Caco-2 (cell line): ENCODE measurements at places on chromosomes 6 and 20.

- DNase-seq, result no peak
- H3K36me3 ChIP-seq, result no peaks in the 10 kb centered on the region
- no peak overlapping the region for H3K4me3 ChIP-seq
These were observed 220.9 kb upstream of the CEP162 start for GRCh38 chr6:84448331-84448730.

GRCh38 chr6:55668591-55668990 lies 89.6 kb upstream of the HMGCLL1 start:
- no peaks in the 10 kb centered on the region for H3K27me3 ChIP-seq
- DNase-seq, result no peak
- H3K36me3 ChIP-seq, result no peaks in the 10 kb centered on the region
- no peaks in the 10 kb centered on the region; the same call in 1 of the 2 replicates for H3K4me1 ChIP-seq

DNA sequence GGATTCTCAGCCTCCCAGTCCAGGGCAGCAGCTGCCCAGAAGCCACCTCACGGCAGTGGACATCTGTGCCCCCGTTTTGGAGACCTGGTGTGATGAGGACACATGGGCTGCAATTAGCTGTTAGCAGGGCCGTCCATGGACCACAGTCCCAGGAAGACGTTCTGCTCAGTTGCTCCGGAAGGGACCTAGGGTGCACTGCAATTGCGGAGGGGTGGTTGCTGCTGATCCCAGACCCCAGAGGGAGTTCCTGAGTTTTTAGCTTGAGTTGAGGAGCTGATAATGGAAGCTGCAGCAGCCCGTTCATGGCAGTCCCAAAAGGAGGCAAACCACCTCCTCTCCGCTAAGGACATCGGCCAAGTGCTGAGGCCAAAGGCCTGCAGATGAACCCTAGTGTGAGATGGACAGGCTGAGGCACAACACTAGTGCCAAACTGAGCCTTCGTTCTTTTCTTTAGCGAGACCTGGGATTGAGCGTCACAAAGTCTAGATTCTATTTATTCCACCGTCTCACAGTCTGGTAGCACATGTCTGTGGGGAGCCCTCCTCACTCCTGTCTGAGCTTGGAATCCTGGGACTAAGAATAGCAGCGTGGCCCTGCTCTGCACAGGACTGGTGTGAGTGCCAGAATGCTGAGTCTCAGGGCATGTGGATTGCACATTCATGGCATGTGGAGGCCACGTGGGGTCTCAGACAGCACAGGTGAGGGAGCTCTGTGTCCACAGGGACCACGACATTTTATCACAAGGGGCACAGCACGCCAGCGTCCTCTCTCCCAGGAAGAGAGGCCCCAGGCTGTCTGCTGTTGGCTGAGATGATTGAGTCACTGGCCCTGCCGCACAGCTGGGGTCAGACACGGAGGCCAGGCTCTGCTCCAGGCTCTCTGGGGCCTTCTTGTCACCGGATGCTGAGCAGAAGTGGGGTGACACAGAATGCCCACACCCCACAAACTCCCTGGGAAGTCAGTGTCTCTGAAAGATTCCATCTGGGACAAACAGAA lies 113.4 kb downstream of the PSMB1 start:
- H3K4me1 ChIP-seq, result peaks cover 11% of the 10 kb centered on the region
- H3K27ac ChIP-seq, result peak overlapping the region; percentile 61
- no peak for DNase-seq
- no peaks in the 10 kb centered on the region for H3K27me3 ChIP-seq
- H3K36me3 ChIP-seq, result no peaks in the 10 kb centered on the region

DNA sequence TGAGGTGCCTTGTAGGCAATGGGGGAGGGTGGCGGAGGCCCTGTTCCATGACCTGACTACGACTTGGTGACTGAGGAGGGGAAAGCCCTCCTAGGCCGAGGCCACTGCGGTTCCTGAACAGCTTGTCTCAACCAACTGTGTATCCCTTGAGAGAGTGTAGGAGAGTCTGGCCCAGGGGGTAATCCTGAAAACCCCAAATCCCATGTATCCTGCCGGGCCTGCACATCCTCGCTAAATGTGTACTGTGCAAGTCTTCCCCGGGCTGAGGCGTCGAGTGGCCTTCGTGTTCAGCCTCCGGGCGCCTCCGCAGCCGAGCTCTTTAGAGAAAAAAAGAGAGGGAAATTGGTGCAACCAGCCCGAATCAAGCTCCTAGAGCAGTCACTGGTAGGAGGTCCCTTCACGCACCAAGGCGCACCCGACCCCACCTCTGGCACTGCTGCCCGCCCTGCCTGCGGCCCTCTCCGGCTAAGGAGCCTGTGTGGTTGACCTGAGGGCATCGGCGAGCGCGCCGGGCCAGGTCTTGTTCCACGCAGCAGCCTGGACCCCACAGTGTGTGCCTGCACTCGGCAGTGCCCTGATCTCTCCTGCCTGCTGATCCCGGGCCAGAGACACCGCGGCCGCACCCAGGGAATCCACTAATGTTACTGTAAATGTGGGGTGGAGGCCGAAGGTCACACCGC lies 7.3 kb downstream of the SIM1 start:
- H3K4me1 ChIP-seq, result no peaks in the 10 kb centered on the region
- no peak overlapping the region for H3K4me3 ChIP-seq
- no peaks in the 10 kb centered on the region for H3K27me3 ChIP-seq
- DNase-seq, result no peak

GRCh38 chr6:170050591-170051041 lies 240.3 kb downstream of the DLL1 start:
- no peak overlapping the region for H3K4me3 ChIP-seq
- DNase-seq, result no peak
- H3K4me1 ChIP-seq, result no peaks in the 10 kb centered on the region
- H3K27me3 ChIP-seq, result no peaks in the 10 kb centered on the region

DNA sequence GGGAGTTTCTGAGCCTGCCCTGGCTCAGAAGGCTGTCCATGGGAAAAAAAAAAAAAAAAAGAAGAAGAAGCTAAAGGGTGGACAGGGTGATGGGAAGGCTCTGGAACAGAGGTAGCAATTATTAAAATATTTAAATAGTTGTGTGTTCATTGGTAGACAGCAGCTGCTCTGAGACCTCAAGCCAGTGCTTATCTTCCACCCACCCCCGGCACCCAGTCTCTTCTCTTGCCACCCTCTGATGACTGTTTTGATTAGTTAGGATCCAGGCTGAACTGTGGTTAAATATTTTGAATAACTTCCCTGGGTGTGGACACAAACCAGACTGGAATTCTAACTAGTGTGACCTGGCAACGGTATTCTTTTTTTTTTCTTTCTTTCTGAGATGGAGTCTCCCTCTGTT lies 16.9 kb upstream of the SRSF3 start:
- H3K36me3 ChIP-seq, result no peaks in the 10 kb centered on the region
- DNase-seq, result peak; percentile 74
- H3K27ac ChIP-seq, result peak overlapping the region; percentile 89
- peaks cover 33% of the 10 kb centered on the region for H3K4me1 ChIP-seq
- no peak overlapping the region for H3K4me3 ChIP-seq

GRCh38 chr6:90544081-90544480 lies 42.8 kb downstream of the MAP3K7 start:
- no peaks in the 10 kb centered on the region for H3K27me3 ChIP-seq
- no peak overlapping the region for H3K4me3 ChIP-seq
- no peak overlapping the region for H3K27ac ChIP-seq
- H3K36me3 ChIP-seq, result no peaks in the 10 kb centered on the region; the same call in 1 of the 2 replicates

DNA sequence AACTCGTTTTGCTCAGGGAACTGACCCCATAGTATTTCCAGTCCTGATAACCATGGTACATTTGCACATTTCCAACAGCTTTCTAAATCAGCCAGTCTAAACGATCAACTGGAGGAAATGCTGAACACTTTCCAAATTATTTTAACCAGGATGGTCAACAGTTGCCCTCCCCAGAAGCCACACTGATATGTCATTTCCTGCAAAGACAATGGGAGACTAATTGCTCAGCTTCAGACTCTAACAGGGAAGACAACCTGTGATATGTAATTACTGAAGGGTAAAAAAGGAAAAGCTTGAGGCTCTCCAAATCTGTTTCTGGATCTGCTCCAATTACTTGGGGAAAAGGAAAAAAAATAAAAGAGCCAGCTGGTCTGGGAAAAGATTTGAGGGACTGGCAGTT lies 88.8 kb downstream of the FYN start:
- DNase-seq, result no peak
- H3K36me3 ChIP-seq, result no peaks in the 10 kb centered on the region
- H3K27ac ChIP-seq, result no peak overlapping the region

DNA sequence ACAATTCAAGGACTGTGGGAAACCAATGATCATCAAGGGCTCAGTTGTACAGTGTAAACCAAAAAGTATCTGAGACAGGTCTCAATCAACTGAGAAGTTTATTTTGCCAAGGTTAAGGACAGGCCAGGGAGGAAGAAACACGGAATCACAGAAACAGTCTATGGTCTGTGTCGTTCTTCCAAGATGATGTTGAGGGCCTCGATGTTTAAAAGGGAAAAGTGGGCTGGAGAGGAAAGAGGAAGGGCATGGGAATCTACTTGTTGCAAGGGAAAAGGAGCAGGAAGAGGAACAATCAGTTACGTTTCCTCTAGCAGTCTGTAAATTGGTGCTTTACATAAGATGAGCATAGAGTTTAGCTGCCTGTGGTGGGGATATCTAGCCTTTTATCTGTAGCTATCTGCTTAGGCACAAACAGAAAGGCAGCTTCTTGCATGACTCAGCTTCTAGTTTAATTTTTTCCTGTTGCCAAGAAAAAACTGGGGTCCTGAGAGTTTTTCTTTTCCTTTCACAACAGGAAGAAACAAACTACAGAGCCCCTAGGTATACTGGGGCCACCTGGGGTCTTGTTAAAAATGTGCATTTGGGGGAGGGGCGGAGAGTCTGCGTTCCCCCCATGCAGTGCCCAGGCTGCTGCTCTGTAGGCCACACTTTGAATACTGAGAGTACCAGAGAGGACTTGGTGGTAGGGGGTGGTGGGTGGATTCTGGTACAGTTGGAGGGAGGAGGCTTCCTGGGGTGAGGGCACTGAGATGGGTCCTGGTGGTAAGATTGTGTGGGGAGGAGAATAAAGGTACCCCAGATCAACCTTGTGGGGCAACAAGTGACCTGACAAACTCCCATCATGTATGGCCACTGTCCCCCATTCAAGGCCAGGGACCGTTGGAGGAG lies 35.3 kb upstream of the EZR start:
- H3K4me1 ChIP-seq, result peaks cover 52% of the 10 kb centered on the region
- no peak overlapping the region for H3K27ac ChIP-seq
- H3K27me3 ChIP-seq, result no peaks in the 10 kb centered on the region
- no peak for DNase-seq
- no peak overlapping the region for H3K4me3 ChIP-seq

- peak; percentile 88 for DNase-seq
- H3K36me3 ChIP-seq, result no peaks in the 10 kb centered on the region
- no peak overlapping the region; the same call in 1 of the 2 replicates for H3K4me3 ChIP-seq
These were observed 32.6 kb upstream of the PHACTR3 start for GRCh38 chr20:59571551-59572314.

DNA sequence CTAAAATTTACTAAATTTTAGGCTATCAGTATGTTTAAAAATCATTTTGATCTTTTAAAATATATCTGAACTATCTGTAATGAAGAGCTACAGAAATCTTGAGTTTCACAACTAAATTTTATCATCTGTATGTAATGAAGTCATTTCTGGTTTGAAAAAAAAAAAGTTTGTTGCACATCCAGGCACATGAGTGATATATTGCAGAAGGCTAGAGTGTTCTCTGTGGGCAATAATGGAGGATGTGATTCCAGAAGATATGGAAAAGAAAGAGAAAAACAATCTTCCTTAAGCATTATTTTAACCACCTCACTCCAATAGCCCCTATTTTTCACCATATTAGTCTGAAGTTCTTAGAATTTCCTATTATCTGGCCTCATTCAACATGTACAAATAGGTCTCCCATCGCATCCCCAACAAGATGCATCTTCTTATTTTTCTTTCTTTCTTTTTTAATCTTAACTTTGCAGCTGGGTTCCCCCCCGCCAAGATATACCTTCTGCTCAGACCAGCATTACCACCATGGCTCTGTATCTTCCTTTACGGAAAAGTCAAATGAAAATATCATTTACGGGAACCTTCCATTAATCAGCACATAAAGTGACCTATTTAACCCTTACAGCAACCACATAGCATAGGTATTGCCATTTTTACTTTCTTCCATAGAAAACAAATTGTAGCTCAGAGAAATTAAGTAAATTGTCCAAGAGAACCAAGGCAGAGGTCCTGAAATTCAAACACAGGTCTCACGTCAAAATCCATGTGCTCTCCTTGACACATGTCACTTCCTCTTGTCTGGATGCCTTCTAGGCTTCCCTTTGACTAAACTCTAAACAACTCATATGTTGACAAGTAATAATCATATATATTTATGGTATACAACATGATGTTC lies 116.9 kb downstream of the KIF13A start:
- no peaks in the 10 kb centered on the region for H3K27me3 ChIP-seq
- no peak overlapping the region for H3K27ac ChIP-seq
- no peak for DNase-seq
- no peak overlapping the region for H3K4me3 ChIP-seq

- no peaks in the 10 kb centered on the region for H3K27me3 ChIP-seq
- 0 out of 2 replicates have a peak, but pooled peaks cover 9% of the 10 kb centered on the region for H3K4me1 ChIP-seq
- H3K4me3 ChIP-seq, result no peak overlapping the region
- no peak for DNase-seq
- no peaks in the 10 kb centered on the region for H3K36me3 ChIP-seq
- no peak overlapping the region for H3K27ac ChIP-seq
These were observed 273.6 kb downstream of the ADGB start for GRCh38 chr6:146872426-146872785.

- no peaks in the 10 kb centered on the region; the same call in 1 of the 2 replicates for H3K36me3 ChIP-seq
- DNase-seq, result no peak
- H3K27ac ChIP-seq, result no peak overlapping the region
- H3K4me1 ChIP-seq, result no peaks in the 10 kb centered on the region
- H3K27me3 ChIP-seq, result no peaks in the 10 kb centered on the region
These were observed 108.1 kb upstream of the SCP2D1 start for GRCh38 chr20:18705490-18705889.

DNA sequence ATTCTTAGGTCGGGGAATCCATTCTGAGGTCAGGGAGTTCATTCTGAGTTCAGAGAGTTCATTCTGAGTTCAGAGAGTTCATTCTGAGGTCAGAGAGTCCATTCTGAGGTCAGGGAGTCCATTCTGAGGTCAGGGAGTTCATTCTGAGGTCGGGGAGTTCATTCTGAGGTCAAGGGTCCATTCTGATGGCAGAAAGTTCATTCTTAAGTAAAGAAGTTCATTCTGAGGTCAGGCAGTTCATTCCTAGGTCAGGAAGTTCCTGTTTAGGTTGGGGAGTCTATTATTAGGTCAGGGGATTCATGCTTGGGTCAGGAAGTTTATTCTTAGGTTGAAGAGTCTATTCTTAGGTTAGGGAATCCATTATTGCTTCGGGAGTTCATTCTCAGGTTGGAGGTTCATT lies 16.5 kb upstream of the NXT1 start:
- H3K36me3 ChIP-seq, result no peaks in the 10 kb centered on the region
- no peak overlapping the region for H3K27ac ChIP-seq
- no peak overlapping the region for H3K4me3 ChIP-seq
- no peaks in the 10 kb centered on the region for H3K4me1 ChIP-seq
- no peaks in the 10 kb centered on the region for H3K27me3 ChIP-seq
- no peak for DNase-seq

GRCh38 chr6:155174576-155175211 lies 89.1 kb upstream of the CLDN20 start:
- no peak overlapping the region for H3K27ac ChIP-seq
- H3K27me3 ChIP-seq, result no peaks in the 10 kb centered on the region
- no peaks in the 10 kb centered on the region for H3K36me3 ChIP-seq
- H3K4me1 ChIP-seq, result no peaks in the 10 kb centered on the region
